ENCODE measurements at places on chromosomes 16 and 17.

GRCh38 chr16:11242658-11243057 is 13.3 kb downstream of the SOCS1 start:
- no peak for DNase-seq

- no peak for DNase-seq
These were observed 11.5 kb upstream of the TOX3 start for GRCh38 chr16:52558448-52558847.

DNA sequence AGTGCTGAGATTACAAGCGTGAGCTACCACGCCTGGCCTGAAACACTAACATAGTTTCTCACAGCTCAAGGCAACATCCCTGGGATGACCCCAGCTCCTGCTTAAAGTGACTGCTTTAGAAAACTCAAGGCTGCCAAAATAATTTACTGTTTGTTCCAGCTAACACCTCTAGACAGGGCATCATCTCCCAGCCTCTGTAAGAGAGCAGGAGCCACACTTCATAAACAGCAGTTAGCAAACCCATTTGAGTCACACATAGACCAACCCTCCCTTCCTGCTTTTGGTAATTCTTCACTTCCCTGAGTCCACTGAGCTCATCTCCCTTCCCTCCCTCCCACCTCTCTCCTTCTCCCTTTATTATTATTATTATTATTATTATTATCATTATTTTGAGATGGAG is 201.3 kb downstream of the XYLT1 start:
- DNase-seq = no peak

DNA sequence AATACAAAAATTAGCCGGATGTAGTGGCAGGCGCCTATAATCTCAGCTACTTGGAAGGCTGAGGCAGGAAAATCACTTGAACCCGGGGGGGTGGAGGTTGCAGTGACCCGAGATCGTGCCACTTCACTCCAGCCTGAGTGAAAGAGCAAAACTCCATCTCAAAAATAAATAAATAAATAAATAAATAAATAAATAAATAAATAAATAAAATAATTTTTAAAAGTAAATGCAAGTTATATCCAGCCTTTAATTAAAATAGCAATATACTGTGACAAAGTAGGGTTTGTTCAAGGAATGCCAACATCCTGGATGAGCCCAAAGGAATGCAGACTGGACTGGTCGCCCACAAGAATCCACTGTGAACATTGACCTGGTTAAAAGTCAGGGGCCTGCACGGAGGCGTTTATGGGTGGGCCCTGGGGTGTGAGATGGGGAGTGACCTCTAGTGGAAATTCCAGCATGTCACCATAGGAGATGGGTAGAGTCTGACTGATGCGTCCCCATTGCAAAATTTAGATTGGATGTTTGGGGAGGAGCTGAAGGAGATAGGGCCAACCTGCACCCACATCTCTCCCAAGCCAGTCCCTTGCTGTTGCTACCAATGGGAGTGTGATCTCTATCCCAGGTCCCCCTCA is 9.7 kb upstream of the PIK3R5 start:
- no peak for DNase-seq

GRCh38 chr17:42676424-42677011 is at the start of gene PLEKHH3:
TSS of gene PLEKHH3 (minus strand) at chr17:42676994. CDS start at chr17:42676563, 431 bp downstream.
- DNase-seq = no peak

- no peak for DNase-seq
These were observed 9.4 kb downstream of the KIAA0513 start for GRCh38 chr16:85037050-85037410.

GRCh38 chr17:69144331-69145255 is 2.9 kb upstream of the ABCA6 start:
- DNase-seq = no peak

DNA sequence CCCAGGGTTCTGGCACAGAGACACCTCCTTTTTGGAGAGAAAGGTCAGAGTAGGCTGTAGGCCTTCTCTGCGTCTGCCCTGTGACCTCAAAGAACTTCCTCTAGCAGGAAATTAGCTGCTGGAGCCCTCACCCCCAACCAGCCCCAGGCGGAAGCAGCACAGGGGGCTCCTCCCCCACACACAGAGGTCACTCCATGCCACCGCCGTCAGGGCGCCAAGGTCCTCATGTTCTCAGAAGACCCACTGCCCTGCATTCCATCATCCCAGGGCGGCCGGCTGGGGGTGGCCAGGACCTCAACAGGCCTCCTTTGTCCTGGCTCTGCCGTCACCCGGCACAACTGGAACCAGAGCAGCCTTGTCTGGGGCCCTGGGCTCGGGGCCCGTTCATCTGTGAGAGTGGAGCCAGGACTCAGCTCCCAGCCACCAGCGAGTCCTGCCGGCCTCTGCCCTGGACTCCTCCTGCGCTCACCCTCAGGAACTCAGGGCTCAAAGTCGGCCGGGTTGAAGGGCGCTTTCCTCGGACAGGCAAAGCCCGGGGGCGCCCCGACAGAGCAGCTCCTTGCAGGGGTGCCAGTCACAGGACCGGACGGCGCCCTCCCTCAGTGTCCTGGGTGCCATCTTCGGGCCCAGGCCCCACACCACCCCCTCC is 1.2 kb downstream of the TMC6 start:
- no peak for DNase-seq

DNA sequence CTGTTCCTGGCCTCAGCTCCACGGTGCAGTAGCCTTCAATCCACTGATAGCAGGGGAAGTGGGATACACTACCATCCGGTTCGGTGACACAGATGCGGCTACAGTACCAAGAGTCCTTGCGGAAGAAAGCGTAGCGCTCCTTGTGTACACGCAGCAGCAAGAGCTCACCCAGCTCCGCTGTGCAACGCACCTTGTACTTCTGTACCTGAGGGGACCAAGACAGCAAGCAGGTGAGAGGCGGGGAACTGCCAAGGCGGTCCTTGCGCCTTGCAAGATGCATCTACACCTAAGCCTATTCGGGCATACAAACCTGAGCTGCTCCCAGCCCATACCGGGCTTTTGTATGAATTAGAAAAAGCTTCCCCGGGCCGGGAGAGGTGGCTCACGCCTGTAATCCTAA is 1.5 kb downstream of the ALOXE3 start:
- no peak for DNase-seq

- DNase-seq = no peak
These were observed 75.1 kb downstream of the TOX3 start for GRCh38 chr16:52471650-52472370.

DNA sequence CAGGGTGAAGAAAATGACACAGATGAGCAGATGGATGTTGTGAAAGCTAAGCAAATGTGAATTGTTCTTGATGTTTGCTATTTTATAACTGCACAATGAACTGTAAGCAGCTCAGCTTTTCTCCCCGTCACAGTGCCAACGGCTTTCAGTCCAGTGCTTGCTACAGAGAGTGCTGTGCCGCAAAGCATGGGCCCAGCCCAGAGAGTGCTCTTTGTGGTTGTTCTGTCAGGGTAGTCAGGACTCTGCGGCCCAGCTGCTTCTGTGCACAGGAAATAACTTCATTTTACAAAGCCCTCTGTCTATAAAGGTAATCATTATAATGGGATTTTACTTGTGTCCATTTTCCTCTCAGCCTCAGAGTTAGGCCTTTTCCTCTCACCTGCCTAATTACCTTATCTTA is 39.1 kb downstream of the CDRT15 start:
- DNase-seq = no peak

- DNase-seq = no peak
These were observed 45.6 kb downstream of the ERN1 start for GRCh38 chr17:64084086-64084939.

DNA sequence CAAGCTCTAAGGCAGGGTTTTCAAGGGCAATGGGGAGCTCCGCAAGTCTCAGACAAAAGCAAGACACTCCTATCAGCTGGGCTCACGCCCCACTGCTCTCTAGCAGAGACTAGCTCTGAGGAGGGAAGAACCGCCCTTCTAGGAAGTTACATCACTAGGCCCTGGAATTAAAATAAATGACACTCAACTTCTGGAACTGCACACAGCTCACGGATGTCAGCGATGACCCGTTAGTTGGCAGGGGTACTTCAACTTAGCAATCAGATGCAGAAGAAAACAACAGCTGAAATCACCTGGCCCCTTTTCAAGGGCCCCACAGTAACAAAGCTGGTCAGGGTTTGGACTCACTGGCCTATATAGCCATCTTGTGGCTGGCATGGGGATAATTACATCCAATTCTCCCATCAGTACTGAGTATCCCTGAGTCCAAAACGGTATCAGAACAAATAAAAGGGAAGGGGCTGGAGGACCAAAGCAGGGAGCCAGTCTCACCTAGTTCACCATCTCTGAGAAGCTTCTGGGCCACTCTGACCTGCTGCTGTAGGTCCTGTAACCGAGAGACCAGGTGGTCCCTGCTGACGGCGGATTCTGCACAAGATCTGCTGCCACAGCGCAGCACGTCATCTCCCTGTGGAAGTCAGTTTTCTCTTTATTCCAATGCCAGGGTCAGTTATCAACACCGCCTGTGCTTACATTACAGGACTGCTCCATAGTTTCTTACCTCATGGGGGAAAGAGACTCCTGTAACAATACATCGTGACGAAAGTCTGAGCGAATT is 22.2 kb downstream of the SERPINF1 start:
- DNase-seq = peak; percentile 84

DNA sequence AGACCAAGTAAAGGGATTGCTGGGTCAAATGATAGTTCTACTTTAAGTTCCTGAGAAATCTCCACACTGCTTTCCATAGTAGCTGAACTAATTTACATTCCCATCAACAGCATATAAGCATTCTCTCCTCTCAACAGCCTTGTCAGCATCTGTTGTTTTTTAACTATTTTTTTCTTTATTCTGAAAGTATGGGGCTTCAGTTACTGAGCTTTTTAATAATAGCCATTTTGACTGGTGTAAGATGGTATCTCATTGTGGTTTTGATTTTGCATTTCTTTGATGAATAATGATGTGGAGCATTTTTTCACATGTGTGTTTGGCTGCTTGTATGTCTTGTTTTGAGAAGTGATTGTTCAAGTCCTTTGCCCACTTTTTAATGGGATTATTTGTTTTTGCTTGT is 2.5 kb downstream of the KRTAP2-2 start:
- no peak for DNase-seq

- no peak for DNase-seq
These were observed 137.8 kb downstream of the ENGASE start for GRCh38 chr17:79212149-79213087.

- no peak for DNase-seq
These were observed 45.0 kb downstream of the NSRP1 start for GRCh38 chr17:30161601-30162000.

GRCh38 chr17:45270828-45271418 is 9.0 kb upstream of the SPATA32 start:
- no peak for DNase-seq

GRCh38 chr17:59878624-59879023 is 14.1 kb downstream of the TUBD1 start:
- DNase-seq = no peak

DNA sequence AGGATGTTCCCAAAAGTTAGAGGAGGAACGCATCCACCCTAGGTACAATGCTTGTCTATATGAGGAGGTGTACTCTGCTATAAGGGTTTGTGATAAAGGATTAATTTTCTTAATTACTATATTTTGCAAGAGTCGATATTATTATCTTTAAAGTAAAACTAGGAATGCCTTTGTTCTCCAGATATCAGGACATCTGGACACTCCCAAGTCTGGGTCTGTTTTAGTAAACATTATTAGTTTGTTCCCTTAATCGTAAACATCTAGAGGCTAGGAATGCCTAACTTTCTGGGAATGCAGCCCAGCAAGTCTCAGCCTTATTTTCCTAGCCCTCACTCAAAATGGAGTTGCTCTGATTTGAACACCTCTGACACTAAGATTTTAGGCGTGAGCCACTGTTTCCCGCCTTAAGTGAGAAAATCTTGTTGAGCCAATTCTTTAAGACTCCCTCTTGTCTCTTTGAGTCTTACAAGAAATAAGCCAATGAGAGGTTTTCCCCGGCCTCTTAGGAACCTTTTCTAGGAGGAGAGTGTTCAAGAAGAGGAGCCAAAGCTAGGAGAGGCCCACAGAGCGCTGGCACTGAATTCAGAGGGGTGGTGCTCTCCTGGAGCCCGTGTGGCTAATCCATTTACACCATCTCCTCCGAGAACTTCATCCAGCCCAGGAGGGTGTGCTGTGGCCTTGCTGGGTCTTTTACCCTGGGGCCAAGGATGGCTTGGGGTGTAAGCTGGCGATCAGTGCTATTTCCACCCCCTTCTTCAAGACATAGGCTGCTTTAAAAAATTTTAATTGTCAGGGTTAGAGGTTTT is 40.9 kb downstream of the SMARCE1 start:
- no peak for DNase-seq

DNA sequence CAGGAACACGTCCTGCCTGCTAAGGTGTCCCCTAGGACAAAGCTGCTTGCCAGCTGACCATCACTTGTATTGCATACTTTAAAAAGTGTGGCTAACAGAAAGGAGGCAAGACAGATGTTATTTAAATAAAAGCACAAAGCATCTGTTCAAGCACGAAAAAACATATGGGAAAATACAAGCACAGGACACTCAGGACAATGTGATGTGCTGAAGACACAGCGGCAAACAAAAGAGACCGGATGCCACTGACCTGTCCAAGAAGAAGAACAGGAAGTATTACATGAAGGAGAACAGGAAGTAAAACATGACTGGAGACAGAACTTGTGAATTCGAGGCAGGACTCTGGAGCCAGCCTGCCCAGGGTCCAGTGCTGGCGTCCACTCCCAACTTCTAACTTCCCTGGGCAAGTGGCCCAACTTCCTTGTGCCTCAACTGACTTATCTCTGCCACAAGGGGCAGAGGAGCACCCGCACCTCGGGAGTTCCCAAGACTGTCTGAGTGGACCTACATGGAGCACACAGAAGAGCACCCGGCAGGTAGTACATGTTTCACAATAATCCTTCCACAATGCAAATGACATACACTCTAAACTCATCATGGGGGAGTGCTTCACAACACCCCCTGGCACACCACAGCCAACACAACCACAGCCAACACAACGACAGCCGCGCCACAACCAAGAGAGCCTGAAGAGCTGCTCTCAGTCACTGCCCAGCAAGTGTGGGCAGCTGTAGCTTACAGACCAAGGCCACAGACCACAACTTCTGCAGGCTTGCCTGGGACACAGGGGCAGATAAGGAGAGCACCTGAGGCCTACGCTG is 36.6 kb downstream of the ANKRD11 start:
- peak; percentile 58 for DNase-seq

DNA sequence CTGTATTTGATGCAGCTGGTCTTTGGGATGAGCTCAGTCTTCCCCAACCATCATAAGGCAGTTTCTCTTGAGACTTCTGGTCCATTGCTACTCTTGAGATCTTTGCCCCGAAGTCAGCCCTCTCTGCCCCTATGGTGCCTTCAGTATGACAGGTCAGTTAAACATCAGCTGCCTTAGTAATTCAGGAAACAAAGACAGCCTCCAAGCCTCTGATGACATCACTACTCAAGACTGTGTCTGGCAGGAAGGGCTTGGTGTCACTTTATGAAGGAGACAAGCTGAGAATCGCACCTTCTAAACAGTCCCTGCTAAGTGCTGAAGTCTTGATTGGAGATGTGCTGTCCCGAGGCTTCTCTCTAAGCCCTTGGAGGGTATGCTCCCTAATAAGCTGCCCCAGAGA is 104.9 kb upstream of the TBX2 start:
- DNase-seq = no peak

GRCh38 chr17:16150251-16150856 is 65.0 kb downstream of the NCOR1 start:
- DNase-seq = no peak
